SW 1271 (cell line): ENCODE measurements at places on chromosomes 3 and 15.

DNA sequence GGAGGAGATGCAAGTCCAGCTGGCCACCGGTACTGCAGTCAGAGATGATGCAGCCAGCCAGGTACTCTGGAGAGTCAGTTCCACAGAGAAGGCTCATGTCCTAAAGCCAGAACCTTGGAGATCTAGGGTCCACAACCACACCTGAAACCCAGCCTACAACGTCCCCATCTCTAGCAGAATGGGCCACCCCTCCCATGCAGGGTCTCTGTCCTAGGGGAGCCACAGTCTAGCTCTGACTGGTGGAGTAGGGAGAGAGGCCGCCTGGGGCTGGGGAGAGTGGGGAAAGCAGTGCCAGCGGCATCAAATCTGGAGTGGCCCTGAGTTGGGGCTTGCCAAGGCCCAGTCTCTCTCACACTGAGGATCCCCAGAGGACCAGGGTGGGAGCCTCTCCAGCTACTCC, 43.5 kb downstream of the PTH1R start:
- no peak for DNase-seq

DNA sequence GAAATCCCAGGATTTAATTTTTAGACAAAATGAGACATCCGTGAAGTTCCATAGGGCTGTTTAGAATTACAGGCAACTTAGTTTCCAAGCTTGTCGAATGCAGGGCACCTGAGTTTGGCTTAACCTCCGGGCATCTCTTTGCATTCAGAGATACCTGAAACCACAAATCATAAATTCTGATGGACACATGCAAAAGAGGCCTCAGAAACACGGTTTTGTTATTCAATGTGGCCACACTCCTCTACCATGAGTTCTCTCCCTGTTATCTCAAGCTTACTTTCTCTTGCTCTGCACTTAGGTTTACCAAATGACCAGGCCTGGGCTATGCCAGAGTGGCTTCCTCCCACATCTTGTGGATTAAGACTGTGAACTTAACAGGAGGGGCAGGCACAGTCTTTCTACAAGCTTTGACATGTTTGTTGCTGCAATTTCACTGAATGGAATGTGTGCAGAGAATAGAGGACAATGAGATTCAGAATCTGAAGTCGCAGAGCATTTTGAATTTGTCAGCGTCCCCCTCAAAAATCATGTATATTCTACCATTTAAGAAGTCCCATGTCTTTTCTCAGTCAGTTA, 137.7 kb downstream of the TPRG1 start:
- DNase-seq = no peak

DNA sequence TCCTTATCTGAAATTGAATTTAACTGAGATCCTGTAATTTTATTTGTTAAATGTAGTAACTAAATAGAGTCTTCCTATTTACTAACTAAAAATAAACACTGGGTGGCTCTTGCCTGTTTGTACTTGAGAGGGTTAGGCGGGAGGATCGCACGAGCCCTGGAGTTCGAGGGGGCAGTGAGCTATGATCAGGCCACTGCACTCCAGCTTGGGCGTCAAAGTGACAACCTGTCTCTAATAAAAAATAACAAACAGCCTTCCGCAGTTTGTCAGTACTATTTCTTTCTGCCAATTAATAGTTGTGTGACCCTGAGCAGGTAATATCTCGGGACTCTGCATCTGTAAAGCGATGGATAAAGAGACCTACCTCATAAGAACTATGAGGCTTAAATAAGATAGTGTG, 768 bp upstream of the PDE12 start:
- no peak for DNase-seq

GRCh38 chr3:115857518-115858136, 234.3 kb downstream of the GAP43 start:
- DNase-seq = no peak

DNA sequence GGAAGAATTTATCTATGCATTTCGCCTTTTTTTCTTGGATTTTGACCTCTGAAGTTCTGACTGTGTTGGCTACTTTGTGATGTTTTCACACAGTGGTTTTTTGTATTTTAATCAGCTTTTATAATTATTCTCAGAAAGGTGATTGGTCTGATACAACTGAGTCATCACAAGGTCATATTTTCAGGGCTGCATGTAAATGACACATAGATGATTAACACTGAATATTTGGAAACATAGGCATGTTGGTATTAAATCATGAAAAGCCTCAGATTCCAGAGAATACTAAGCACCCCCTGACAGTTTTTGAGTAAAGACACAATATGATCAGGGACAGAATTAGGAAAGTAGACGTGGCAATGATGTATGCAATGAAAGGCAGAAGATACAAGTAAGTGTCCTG, 175.5 kb upstream of the SLCO3A1 start:
- no peak for DNase-seq

- DNase-seq = no peak
Observed at GRCh38 chr3:51657234-51657633, 13.8 kb upstream of the TEX264 start.

DNA sequence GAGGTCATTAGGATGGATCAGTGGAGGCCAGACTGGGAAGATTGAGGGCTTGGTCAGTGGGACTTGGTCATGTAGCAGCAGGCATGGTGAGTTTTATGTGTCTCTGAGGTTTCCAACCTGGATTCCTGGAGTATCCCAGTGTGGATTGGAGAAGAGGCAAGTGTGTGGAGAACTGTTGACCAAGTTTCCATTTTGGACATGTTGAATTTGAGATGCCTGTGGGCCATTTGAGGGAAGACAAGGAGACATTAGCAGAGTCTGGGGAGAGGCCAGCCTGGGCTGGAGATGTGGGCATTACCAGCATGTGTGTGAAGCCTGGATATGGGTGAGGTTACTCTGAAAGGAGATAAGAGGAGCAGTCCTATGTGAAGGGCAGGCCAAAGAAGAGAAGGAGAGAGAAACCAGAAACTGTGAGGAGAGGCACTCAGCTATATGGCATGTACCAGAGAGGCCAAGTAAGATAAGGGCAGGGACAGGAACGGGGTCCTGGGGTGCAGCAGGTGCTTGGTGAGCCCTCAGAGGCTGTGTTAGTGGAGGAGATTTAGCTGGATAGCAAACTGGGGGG, 4.3 kb downstream of the SLC25A38 start:
- DNase-seq = no peak

DNA sequence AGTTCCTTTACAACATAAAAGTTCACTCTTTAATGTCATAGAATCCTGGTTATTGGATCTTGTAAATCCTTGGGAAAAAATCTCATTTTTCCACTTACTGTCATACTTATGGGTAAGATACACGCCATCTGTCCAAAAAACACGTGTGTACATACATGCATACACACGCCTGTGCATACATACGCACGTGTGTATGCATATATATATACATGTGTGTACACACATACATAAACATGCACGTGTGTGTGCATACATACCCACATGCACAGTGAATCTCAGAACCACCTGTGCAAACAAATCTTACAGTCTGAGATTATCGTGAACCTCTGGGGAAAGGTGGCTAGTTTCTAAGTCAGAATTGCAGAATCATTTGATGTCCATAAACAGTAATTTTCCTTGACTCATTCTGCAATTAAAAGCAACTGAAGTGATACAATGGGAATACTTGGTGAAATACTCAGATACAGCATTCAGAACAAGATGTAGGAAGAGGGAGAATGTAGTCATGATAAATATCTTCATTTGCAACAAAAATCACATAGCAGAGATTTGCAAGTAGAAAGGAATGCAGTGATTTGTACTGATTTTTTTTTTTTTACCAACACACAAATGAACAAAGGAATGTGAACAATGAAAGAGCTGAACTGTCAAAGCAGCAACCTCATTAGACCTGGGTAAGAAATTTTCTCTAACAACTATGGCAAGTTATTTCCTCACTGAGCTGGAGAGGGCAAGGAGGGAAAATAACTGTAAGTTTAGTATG, 160.6 kb upstream of the POU1F1 start:
- DNase-seq = no peak

DNA sequence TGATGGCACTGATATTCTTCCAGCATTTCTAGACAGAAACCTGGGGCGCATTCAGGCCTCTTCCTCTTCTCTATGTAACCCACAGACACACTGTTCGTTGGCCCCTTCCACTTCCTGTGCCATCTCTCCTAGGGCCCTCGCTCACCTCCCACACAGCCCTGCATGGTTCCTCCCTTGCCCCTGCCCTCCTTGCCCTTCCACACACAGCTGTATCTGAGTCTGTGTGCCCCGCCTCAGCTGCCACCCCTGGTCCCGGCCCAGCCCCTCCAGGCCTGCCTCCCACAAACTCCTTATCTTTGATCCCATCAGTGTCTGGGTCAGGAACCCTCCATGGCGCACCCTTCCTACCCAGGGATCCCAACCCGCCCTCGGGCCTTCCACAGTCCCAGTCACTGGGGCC, 37.9 kb downstream of the RAB6B start:
- DNase-seq = no peak

GRCh38 chr15:38010395-38010794, 76.0 kb downstream of the TMCO5A start:
- DNase-seq = no peak

GRCh38 chr15:41774882-41775417, 666 bp downstream of the MAPKBP1 start:
- DNase-seq = no peak
